ENCODE measurements at places on chromosomes 4 and X.
A peak's percentile ranks its signal among the peaks of the same experiment; 100 is the strongest.

GRCh38 chr4:150212927-150213326 lies 134.7 kb downstream of the DCLK2 start:
- no peak for DNase-seq

DNA sequence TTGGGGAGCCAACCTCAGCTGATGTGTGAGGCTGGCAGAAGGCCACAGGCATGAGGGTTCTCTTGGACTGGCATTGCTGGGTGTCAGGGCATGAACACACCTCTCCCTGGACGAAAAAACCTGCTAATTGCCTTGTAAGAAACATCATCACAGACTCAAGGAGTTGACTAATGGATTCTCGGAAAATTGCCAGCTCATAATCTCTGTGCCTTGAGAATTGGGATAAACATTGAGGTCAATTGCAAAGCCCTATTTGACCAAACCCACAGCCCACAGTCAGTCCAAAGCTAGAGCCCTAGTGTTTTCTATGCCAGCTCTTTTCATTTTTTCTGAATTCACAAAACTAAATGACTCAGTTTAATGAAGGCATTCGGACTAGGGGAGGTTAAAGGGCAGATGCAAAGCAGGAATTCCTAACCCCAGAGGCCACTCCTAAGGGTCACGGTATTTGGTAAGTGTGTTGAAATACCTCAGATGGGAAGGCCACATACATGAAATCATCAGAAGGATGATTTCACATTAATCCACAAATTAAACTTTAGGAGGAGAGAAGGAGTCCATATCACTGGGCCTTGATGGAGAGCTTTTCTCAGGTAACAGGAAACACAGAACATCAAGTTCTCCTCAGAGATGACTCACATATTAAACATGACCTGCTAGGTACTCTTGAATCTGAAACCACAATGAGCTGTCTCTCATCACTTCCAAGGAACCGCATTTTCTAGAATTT lies 39.0 kb upstream of the RASL11B start:
- no peak for DNase-seq

- no peak for DNase-seq
These were observed 125.9 kb upstream of the ANK2 start for GRCh38 chr4:112923516-112923915.

- no peak for DNase-seq
These were observed 816.4 kb upstream of the FRG1 start for GRCh38 chr4:189124149-189124758.

- no peak for DNase-seq
These were observed 142.8 kb upstream of the RAI2 start for GRCh38 chrX:18003876-18004275.

GRCh38 chrX:13825178-13825762 lies 8.4 kb upstream of the GPM6B start:
- DNase-seq = no peak

DNA sequence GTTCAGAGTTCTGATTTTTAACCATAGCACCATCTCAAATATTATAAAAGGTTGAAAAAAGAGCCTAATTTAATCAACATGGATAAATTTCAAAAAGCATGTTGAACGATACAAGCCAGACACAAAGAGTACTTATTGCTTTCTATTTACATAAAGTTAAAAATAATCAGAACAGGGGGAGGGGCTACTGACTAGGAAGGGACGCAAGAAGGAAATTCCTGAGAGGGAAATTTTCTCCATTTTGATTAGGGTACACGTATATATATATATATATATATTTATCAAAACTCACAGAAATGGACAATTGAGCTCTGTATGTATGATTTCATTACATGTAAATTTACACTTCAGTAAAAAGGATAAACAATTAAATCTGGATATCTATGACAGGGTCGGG lies 482 bp upstream of the MBTPS2 start:
- DNase-seq = no peak

DNA sequence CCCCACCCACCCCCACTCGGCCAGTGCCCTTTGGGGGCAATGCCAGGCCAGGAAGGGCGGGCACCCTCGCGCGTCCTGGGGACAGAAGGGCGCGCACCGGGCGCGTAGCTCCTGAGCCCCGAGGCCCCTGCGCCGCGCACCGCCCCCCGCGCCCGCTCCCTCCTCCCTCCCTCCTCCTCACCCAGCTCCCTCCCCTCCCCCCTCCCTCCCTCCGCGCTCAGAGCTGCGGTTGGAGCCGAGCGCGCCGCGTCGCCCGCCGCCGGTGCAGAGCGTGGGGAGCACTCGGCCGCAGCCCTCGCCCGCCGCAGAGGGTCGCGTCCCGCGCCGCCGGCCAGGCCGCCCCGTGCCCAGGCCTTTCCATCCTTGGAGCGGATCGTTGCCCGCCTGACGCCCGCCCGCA lies at the start of gene ATP2B3:
Gene ATP2B3, plus strand, starts transcription at position 220 of the 400 bp plus-strand sequence. CDS start 18,606 bp downstream, outside the sequence.
- no peak for DNase-seq

DNA sequence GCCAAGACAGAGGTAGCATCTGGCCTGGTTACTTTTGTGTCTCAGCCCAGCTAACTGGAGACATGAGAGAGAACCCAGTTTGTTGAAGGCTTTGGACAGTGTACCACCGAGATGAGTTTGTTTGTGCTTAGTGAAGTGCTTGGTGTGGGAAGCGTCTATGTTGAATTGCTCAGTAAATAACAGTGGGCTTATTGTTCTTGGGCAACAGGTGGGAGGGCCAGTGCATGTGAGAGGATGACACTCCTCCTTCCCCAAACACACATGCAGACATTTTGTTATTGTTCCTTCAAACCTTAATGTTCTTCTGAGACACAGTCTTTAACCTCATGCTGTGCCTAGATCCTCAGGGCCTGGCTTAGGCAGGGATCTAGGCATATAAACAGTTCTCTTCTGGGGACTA lies 39.7 kb downstream of the MSN start:
- DNase-seq = no peak

DNA sequence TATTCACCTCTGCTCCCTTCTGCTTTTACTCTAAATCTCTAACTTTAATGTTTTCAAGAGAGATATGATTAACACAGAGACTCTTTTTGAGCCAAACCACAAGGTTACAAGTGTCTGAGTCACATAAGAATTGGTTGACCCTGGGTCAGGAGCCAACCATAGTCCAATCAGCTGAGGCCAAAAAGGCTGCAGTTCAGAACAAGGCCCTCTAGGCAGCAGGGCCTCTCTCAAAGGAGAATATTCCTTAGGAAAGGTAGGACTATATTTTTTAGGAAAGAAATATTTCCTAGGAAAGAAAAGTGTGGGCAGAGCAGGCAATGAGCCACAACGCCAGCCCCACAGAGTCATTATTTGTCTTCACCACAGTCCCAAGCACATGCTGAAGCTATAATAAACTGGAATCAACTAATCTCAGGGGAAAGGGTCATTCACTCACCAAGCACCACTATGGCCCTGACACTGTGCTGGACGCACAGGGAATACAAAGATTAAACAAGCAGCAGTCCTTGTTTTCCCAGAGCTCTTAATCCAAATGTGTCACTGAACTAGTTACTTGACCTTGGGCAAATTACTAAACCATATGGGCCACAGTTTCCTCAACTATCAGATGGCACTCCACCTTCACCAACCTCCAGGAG lies 2.2 kb downstream of the ATP8A1 start:
- no peak for DNase-seq

DNA sequence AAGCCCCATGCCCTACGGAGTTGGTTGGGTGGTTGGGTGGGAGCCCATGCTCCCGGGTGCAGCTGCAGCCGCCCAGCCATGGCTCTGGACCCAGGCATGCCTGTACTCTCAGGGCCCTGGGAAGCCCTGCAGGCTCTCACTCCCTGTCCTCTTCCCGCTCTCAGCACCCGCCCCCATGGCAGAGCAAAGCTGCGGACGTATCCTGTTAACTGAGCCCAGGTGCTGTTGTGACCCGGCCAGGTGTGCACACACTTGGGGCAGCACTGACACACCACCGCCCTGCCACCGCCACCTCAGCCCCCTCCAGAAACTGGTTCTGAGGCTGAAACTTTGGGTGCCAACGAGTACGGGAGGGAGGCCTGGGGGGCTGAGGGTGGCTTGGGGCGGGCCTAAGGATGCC lies 40.3 kb downstream of the PPM1K start:
- no peak for DNase-seq

DNA sequence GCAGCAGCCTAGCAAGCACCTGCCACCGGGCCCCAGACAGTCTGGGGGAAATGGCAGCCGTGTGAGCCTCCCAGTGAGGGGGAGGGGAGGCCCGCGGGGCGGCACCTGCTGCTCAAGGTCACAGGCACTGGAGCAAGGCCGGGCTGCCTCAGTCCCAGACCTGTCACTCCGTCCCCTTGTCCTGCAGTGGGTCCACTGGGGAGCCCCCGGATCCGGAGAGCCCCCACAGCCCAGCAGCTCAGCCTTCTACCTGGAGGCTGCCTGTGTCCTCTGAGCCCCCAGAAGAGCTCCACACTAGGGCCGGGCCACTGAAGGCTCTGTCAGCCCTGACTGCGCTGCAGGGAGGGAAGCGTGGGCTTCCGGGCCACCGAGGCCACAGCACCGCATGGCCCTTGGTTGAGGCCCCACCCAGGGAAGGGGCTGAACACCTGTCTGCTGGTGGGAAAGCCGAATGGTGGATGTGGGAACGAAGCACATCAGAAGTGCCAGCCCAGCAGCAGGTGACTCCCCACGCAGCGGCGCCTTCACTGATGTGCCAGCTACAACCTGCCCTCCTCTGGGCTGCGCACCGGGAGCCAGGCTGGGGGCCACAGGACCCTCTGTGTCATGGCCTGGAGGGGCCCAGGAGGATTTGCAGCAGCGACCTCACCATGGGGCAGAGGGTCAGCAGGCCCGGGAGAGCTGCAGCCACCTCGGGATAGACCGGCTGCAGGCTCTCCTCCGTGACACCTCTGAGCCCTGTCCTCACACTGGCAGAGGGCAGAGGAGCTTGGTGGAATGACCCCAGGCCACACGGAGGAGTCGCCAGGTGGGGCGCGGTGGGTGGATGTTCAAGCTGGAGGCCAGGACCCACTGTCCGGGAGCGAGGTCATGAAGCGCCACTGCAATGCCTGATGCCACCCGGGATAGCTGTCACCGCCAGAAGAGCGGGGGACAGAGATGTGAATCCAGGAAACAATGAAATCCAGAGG lies 35.0 kb upstream of the MXD4 start:
- peak; percentile 13 for DNase-seq

GRCh38 chrX:111168314-111168713 lies 72.3 kb downstream of the PAK3 start:
- no peak for DNase-seq

GRCh38 chrX:83508006-83508405 lies at the start of gene POU3F4:
TSS of gene POU3F4 (plus strand) at chrX:83508290. CDS start at chrX:83508325, 35 bp downstream.
- DNase-seq = no peak

DNA sequence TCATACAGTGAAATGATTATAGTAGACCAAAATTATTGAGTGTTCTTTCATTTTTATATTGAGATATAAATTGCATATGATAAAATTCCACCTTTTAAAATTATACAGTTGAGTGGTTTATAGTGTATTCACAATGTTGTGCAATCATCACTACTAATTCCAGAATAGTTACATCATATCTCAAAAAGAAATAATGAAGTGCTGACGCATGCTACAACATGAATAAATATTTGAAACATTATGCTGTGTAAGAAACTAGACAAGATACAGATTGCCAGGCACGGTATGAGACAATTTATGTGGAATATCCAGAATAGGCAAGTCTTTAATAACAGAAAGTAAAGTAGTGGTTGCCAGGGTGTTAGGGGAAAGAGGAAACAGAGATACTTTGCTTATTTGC lies 871.7 kb downstream of the FAM133A start:
- no peak for DNase-seq

DNA sequence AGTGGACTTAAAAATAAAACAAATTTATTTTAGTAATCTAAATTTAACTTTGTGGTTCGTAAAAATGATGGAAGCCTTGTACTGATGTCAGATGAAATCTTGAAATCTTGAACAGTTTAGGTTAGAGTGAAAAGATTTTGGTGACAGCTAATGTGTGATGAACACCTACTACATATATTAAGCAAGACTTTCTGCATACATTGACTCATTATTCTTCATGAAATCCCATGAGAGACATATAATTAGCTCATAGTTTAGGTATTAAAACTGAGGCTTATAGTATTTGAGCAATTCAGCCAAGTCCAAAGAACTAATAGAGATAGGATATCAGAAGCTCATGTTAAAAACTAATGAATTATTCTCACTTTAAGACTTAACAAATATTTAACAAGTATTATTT lies 66.9 kb upstream of the PCDH7 start:
- no peak for DNase-seq

- DNase-seq = no peak
These were observed 403 bp downstream of the SGCB start for GRCh38 chr4:52037689-52038102.

- no peak for DNase-seq
These were observed 329.3 kb downstream of the GBA3 start for GRCh38 chr4:23022032-23022431.

- no peak for DNase-seq
These were observed 42.7 kb upstream of the PHEX start for GRCh38 chrX:21989384-21989783.

DNA sequence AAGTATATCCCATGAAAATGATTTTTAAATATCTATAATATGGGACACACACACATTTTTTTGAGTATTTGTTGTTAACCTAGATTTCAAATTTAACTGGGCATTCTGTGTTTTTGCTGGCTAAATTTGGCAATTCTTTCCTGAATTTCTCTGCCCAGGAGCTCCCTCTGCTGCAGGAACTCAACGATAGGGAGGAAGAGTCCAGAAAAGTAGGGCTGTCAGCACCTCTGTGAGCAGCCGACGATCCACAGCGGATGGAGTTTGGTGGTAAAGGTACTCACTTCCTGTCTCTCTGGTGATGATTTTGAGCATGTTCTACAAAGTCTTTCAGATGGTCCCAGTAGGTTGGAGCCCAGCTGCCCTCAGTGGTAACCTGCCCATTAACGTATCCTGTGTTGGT lies 23.1 kb upstream of the TMEM184C start:
- DNase-seq = no peak

GRCh38 chrX:1167466-1167865 lies 45.0 kb downstream of the CRLF2 start:
- DNase-seq = no peak

DNA sequence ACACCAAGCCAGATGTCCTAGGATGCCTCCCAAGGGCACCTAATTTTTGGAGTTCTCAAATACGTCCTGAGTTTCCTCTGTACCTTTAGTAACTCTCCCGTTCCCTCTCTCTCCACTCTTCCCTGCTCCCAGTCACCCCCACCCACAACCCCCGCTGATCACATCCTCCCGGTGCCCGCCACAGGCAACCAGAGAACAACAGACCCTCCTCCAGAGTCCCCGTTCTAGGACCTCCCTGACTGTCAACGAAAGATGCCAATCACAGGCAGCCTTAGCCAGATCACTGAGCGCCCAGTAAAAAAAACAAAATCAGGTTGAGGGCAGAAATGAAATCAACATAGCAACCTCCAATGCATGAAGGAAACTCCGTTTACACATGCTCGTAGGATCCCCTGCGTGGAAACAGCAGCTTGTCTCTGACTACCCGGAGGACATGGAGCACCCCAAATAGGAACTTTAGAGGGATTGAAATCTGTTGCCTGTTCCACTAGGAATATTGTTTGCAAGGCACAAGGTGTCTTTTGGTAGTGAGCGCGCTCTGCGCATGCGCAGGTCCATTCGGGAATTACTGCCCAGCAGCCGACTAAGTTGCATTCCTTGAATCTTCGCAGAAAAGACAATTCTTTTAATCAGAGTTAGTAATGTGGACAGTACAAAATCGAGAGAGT lies at the start of gene GABRB1:
Gene GABRB1, plus strand, starts transcription at position 557 of the 668 bp plus-strand sequence.
- DNase-seq = peak; percentile 10

- no peak for DNase-seq
These were observed 90.4 kb downstream of the PCDH19 start for GRCh38 chrX:100319716-100320115.

GRCh38 chrX:73447311-73447794 lies 500 bp downstream of the CDX4 start:
- no peak for DNase-seq
